ENCODE measurements at places on chromosomes 5 and 9.

DNA sequence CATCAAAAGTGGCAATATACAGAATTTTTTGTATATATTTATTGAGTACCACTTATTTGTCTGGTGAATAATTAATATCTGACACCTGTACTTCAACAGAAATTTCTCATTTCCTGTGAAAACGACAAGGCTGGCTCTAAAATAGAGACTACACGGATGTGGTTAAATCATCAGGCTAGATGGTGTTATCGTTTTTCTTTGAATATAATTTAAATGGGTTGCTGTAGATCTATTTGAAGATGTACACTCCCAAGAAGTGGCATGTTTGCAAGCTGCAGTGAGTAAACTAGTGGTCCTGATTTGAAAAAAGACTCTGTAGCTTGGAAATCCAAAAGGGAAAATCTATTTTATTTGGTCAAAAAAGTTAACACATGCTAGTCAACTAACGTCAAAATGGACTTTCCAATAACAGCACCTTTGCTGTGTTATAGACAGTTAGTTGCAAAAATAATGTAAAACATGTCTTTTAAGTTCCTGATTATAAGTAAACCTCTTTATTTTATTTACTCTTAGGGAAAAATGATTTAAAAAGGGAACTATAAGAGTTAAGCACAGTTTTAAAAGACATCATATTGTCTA, 13.8 kb downstream of the ST8SIA4 start:
- no peak for DNase-seq

DNA sequence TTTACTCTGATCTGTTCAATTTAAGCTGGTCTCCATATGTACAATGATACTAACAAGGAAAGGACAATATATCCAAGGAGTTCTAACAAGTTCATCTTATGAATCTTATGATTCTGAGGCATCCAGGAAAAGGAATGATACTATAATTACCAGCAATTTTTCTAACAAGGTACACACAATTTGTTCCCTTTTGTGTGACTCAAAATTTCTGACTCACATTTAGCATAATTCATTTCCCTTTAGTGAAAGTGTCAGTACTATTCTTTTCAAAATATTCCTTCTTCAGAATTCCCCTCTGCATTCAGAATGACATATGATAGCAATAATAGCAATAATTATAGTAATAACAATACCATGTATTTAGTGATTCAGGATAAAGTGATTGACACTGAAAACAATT, 594.8 kb downstream of the DMRTA1 start:
- no peak for DNase-seq

DNA sequence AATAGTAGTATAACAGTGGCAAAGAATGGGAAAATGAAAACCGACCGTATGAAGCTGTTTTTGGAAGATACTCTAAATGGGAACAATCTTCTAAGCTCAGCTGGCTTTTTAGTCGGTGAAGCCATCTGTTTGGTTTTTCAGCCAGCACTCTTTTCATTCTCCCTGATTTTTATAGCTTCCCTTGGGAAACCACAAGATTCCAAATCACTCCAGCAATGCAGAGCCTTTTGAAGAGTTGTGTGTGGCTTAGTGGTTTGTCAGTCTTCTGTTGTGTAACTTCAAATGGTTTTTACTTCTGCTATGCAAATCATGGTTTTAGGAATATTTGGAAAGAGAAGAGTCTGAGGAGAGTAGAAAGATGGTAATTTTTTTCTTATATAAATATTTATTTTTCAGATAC, 180.7 kb downstream of the KDM4C start:
- DNase-seq, result no peak

- DNase-seq, result no peak
Observed at GRCh38 chr5:132771503-132771998, 5.5 kb downstream of the SEPTIN8 start.

DNA sequence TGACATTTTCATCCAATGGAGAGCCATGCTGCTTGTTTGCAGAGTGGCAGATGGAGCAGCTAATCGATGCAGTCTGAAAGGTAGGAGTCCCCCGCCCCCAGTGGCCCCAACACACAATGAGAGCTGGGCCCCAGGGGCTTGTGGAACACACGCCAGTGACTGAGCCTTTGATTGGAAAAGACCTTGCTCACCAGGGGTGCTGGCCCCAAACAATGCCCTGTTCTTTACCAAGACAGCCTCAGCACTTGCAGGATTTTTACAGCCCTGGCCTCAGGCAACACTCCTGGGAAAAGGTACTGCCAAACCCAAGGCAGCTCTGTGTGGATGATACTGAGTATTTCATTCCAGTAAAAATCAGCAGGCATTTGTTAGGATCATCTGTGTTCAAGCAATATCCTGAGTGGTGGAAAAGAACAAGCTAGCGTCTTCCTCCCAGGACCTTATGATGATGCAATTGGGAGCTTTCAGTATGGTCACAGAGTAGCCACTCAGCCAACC, 276.8 kb upstream of the CLINT1 start:
- no peak for DNase-seq

DNA sequence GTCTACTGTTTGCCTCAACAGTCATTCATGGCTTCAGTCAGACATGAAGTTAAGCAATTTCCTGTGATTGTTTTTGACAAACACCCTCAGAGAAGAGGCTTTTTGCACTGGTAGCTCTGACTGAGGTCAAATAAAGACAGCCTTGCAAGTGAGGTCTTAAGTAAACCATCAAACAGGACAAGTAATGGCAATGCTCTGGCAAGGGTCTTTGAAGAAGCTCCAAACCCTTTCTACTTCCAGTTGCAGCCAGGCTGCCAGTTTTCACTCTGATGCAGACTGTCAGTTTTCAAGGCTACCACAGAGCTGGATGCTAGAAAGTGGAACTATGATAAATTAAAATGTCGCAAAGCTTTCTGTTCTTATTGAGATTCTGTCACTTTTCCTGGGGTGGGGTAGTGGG, 421.5 kb upstream of the PTGER4 start:
- DNase-seq, result no peak

DNA sequence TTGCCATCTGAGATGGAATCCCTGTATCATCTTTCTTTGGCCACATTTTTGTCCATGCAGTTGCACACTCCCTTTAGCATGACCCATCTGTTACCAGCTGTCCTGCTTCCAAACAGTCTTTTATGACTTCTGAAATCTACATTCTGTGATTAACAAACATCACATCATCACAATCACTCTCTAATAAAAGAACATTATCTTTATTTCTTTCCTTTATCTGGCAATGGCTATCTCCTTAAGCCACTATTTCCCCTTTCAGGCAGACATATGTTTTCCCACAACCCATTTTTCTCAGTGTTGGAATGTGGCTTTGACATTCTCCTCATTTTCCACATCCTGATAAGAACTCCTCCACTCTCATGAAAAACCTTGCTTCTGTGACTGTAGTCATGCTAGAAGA, 141.0 kb downstream of the ST8SIA4 start:
- DNase-seq, result no peak

DNA sequence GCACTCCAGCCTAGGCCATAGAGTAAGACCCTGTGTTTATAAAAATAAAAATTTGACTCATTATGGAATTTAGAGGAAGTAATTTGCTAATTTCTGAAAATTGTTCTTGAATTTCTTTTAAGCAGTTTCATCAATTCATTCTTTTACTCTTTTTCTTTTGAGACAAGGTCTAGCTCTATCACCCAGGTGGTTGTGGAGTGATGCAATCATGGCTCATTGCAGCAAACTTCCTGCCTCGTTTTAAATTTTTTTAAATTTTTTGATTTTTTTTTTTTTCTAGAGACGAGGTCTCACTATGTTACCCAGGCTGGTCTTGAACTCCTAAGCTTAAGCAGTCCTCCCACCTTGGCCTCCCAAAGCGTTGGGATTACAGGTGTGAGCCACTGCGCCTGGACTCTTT, 3.1 kb upstream of the CAMLG start:
- DNase-seq, result no peak

GRCh38 chr5:120640778-120641177, 176.7 kb downstream of the PRR16 start:
- no peak for DNase-seq

DNA sequence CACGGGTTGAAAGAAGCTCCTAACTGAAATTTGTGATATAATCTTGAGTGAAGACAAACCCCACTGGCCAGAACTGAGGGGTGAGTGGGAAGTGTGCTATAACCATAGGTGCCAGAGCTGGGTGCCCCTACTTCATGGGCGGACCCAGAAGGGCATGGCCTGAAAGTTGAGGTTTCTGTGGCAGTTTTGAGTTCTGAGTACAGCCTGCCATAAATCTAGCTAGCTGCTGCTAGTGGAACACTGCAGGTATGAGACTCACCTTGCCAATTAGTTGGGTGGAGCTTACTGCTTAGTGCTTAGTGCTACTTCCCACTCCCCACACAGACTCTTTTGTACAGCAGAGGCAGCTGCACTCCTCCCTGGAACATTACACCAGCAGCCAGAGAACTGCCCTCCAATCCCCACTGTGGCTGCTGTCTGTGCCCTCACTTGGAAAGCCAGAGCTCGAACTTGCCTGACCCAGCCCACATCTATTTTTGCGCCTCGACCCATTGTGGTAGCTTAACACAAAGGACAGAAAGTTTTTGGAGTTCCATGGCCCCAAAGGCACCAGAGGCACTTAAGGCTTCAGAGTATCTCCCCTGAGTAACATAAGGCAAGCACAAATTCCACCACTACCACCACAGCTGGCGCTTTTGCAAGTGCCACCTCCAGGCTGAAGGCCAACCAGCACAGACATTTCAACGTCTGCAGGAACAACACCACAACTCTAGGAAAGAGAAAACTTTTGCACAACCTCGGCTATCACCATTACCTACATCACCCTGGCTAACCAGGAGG, 27.1 kb upstream of the PTGER4 start:
- no peak for DNase-seq

DNA sequence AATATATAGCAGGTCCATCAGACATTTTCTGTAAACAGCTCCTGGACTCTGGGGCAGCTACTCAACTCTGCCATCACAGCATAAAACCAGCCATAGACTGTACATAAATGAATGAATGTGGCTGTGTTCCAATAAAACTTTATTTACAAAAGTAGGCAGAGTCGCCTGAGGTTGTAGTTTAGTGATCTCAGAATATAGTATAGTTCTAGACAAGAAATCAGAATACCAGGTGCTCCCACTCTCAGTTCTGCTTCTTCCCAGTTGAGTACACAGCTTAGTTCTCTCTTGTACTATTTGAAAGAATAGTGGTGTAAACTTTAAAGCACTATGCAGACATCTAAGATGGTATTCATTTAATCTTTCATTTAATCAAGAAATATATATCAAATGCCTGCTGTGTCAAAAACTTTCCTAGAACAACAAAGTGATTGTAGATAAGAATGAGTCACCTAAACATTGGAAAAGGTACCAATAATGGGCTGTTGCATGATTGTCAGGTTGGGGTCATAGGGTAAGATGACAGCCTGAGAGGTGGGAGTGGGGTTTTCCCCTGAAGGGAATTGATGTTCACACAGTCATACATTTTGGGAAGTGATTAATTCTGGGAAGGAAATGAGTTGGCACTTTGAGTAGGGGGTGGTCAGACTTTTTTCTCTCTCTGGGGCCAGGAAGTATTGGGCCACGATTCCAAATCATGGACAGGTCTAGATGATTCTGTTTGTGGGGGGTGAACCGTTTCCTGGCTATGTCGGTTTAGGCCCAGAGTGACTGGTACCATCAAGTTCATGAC, 37.0 kb downstream of the TNFSF8 start:
- no peak for DNase-seq

GRCh38 chr9:114274217-114274616, 48.7 kb upstream of the ORM1 start:
- DNase-seq, result no peak

DNA sequence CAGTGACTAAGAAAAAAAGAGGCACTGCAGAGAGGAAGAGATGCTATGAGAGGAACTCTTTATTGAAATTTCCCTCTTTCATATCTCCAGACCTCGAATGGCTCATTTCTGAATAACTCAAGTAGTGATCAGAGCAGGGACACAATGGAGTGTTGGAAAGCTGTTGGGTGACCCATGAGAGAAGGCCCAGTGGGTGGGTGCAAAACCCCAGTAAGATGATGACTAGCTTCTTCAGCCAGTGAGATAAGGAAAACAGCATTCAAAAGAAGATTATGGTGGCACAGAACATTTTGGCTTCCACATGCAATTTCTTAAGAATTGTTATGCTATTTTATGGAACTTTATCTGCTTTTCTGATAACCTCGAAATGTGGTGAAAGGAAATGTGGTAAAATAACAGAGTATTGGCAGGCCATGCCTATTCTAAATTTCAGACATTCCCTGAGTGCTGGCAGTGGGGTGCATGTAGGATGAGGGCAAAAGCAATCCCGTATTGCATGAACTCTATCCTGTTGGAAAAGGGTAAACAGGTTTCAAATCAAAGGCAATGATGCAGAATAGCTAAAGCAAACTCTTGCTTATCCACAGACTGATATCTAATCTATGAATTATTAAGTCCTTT, 128.0 kb upstream of the KLF9 start:
- no peak for DNase-seq

DNA sequence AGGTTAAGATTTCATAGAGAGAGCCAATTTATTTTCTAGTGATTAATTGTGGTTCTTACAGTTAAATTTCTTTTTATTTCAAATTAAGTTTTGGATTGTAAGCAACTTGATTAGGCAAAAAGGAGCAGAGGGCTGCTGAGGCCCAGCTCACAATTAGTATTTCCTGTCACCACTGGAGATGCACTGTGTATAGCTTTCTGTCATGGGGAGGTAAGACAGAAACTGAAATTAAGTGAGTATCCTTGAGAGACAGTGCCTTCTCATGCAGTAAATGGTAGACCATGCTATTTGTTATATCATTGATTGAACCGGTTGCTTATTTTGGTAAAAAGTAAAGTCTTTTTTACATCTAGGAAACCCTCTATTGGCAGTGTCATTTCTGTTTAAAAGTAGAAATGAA, 190.7 kb downstream of the CCDC171 start:
- no peak for DNase-seq

- no peak for DNase-seq
Observed at GRCh38 chr5:176654856-176655255, 7.6 kb downstream of the TSPAN17 start.

GRCh38 chr9:5857928-5858327, 25.0 kb upstream of the ERMP1 start:
- DNase-seq, result no peak

DNA sequence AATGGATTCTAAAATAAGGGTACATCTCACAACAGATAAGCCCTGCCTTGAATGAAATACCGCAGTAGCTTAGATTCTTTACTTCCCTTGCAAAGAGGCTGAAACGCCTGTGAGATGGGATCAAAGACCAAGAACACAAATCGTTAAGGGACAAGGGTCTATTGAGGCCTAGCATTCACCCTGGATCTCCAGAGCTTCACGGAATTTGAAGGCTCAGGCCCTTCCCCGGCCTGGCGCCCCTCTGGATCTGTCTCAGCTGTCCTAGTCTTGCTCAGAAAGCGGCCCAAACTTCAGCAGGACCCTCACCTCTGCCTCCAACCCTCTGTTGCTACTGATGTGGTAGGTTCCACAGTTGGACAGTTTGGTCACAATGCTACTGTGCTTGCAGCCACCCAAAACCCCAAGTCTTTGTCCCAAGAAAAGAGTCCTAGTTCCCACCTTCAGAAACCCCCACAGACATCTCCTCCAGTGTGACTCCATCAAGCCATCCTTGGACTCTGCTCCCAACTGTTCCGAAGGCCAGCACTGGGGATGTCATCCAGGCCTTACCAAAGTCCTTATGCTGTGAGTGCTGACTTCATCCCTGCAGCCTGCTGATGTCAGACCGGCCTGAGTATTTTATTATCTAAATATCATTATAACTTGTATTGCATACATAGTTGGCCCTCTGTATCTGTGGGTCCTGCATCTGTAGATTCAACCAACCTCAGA, 9.4 kb downstream of the CORO2A start:
- no peak for DNase-seq

GRCh38 chr9:14670718-14671117, 22.5 kb downstream of the ZDHHC21 start:
- no peak for DNase-seq
